ENCODE measurements at places on chromosomes 4 and X.

DNA sequence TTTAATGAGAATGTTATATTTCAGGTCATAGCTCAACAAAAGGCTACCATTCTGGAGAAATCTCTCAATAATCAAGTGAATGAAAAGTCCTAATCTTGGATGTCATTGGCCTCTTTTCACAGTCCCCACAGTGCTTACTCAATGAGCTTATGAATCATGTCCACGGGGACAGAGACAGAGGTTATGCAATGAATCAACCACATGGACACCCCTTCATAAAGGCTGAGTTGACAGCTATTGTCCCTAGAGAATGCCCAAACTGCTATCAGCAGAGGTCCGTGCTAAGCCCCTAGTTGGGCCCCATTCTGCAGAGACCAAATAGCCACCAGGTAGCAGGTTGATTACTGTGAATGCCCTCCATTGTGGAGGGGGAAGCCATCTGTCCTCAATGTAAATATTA, 158.1 kb downstream of the LHFPL1 start:
- DNase-seq: no peak

- no peak for DNase-seq
These were observed 93.2 kb downstream of the GASK1B start for GRCh38 chr4:158079661-158080060.

GRCh38 chrX:6163721-6164120, 64.9 kb downstream of the NLGN4X start:
- DNase-seq: no peak

- DNase-seq: no peak
These were observed 48.3 kb downstream of the MTHFD2L start for GRCh38 chr4:74206088-74206825.

DNA sequence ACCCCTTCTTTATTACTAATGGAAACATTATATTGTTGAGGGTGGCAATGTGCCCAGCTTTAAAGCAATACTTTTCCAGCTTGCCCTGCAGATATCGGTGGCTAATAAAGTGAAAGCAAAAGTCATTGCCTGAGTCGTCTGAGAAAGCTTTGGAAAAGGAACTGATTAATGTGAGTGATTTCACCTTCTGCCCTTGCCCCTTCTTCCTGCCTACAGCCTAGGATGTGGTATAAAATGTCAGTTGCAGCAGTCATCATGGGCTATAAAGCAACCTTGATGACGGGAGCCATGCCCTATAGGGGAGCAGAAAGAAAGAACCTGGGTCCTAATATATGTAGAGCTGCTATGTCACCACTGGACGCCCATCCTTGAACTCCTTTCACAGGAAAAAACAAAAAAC, 132.4 kb upstream of the USP9X start:
- no peak for DNase-seq

DNA sequence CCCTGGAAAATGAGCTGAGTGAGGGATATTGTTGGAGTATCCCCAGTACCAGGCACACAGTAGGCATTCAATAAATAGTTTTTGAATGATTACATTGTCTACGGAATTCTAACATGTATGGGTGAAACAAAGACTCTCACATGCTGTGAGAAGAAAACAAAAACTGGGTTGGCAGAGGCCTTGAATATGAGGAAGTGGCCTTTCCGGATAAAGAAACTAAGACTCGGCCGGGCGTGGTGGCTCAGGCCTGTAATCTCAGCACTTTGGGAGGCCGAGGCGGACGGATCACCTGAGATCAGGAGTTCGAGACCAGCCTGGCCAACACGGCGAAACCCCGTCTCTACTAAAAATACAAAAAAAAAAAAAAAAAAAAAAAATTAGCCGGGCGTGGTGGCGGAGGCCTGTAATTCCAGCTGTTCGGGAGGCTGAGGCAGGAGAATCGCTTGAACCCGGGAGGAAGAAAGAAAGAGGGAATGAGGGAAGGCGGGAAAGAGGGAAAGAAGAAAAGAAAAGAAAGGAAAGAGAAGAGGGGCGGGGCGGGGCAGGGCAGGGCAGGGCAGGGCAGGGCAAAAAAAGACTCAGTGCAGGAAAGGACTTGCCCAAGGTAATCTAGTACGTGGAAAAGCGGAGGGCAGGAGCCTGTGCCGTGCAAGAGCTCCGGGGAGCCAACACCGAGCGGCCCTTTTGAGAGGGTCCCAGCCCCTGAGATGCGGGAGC, 689 bp upstream of the TMA16 start:
- no peak for DNase-seq

DNA sequence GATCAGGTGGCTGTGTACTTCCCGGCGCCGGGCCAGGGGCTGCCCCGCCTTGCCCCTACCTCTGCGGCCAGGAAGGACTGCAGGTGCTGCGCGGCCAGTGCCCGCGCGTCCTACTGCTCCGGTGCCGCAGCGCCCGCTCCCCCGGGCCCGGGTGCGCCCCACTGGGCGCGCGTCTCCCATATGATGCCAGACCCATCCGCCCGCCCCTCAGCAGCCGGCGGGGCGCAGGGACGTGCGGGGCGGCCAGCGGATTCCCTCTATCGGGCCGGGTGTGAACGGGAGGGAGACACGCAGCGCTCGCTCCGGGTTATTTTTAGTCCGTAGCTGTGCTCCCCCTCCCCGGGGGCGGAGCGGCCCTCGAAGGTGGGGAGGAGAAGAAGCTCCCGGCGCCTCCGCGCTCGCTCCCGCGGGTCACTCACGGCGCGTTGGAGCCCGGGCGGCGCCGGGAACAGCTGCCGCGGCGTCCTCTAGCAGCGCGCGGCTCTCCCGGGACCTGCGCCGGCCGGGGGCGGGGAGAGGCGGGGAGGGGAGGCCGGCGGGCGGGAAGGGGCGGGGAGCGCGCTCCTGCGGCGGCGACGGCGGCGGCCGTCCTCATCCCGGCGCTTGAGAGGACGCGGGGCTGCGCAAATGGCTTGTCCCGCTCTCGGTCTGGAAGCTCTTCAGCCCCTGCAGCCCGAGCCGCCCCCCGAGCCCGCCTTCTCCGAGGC, 103.6 kb downstream of the UCHL1 start:
- no peak for DNase-seq

DNA sequence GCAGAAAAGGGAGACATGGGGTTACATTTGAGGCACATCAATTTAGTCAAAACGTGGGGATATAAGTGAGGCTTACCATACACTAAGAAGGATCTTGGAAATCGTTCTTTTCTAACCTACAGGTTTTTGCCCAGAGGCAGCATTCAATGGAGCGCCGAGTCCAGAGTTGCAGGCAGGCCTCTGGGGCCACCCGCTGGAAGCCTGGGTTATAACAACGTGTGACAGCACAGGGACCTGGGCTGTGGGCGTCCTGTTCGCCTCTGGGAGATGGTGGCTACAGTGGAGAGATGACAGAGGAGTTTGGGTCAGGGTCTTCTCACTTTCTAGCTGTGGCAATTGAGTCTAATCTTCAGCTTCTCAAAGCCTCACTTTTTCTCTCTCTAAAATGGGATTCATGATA, 53.9 kb downstream of the ENPP6 start:
- DNase-seq: no peak

DNA sequence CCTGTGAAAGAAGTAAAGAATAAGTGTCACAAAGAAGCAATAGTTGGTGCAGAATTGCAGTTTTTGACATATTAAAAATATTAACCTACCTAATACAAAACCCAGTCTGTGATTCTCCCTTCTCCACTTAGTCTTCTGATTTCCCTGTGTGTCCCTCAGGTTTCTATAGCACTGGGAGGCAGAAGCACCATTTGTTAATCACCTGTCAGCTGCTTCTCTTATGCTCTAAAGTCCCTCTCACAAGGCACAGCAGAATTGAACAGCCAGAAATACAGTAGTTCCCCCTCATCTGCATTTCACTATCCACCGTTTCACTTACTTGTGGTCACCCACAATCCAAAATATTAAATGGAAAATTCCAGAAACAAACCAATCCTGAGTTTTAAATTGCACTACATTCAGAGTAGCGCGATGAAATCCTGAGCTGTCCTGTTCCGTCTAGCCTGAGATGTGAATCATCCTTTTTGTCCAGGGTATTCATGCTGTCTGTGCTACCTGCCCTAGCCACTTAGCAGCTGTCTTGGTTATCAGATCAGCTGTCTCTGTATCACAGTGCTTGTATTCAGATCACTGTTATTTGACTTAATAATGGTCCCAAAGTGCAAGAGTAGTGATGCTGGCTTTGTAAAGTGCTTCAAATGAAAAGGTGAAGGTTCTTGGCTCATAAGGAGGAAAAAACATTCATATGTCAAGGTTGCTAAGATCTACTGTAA, 984.1 kb upstream of the GRID2 start:
- no peak for DNase-seq

GRCh38 chr4:172997217-172997609, 171.4 kb upstream of the GALNT7 start:
- no peak for DNase-seq

GRCh38 chrX:57133706-57134105, 3.5 kb downstream of the SPIN2A start:
- no peak for DNase-seq

DNA sequence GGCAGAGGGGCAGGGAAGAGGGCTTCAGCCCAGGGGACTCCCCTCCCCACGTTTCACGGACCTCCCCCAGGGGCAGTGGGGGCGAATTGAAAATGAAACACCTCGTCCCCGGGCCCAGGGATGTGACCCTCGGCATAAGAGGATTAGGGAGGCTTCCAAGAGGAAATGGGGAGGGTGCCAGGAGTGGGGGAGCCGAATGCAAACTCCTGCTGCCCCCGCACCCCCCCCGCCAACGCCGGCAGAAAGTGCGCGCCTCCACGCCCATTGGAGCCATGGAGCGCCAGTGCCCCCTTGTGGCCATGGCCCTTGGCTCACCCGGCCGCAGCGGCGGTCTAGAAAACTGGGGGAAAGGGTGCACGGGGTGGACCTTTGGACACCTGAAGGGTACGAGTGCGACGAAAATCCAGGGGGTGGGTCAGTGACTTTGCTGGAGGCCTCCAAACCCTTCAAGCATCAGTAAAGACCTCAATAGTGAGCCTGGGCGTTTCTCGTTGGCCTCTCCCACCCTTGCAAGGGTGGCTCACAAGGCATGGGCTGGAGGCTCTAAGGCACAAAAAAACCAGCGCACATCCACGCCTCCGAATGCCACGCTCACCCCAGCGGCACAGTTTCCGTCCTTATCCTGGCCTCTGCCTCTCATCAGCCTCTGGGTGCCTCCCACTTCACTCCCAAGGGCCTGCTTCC, 120.8 kb upstream of the PJA1 start:
- peak; percentile 39 for DNase-seq

DNA sequence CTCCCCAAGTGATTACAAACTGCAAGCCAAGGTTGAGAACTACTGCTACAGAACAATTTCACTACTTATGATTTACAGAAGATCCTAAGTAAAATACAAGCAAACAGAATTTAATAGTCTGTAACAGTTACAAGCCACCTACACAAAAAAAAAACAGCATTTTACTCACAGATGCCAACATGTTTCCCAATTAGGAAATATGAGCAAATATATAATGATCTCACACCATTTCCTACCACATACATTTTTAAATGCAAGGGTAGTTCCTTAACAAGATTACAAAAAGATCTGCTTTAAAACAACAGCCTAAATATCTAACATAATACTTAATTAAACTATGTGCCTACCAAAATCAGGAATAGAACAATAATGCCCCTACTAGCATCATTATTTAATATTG, 63.4 kb downstream of the EFHC2 start:
- no peak for DNase-seq

DNA sequence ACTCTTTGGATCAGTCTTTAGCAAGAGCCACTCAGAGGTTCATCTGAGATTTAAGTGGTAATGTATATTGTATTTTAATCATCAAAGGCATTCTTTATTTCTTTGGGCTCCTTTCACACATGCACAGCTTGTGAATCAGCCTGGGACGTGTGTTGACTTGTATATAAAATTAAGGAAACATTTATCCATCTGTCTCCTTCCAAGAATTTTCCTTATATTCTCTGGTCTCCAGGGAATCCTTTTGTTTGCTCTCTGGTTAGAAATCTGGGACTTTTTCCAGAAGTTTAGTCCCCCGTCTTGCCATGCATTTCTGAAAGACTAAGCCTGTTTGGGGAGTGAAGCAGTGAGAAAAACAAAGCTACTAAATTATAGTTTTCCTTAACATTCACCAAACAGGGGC, 212.3 kb downstream of the DCAF12L2 start:
- DNase-seq: no peak
